A549 treated with GW870086 at 1 μM for 4 hours (cell line): ENCODE measurements at places on chromosomes 2 and 18. TPM values are rescaled to one million over a fixed set of nuclear protein-coding genes. Genes with fewer than 3 reads are reported as not detected.

The HADHB gene
- total RNA-seq = 84.7 to 106 TPM (median 100 TPM) in 5 replicates

The PRKAG3 gene
- total RNA-seq = not detected in 5 replicates

The CYTIP gene
- not detected in 5 replicates for total RNA-seq

The HOXD12 gene
- not detected in 5 replicates for total RNA-seq

The TUBA3E gene
- 0.29 to 0.83 TPM (median 0.62 TPM) in 5 replicates for total RNA-seq

The LMAN2L gene
- 18.9 to 21.6 TPM (median 21.5 TPM) in 5 replicates for total RNA-seq

The EFHD1 gene
- total RNA-seq = 3.3 to 4.9 TPM (median 3.6 TPM) in 5 replicates
